ENCODE measurements at places on chromosomes 1 and 21.

GRCh38 chr1:6578624-6579373 lies 995 bp upstream of the ZBTB48 start:
- DNase-seq = no peak

GRCh38 chr1:78088015-78088414 lies 42.2 kb downstream of the GIPC2 start:
- no peak for DNase-seq

DNA sequence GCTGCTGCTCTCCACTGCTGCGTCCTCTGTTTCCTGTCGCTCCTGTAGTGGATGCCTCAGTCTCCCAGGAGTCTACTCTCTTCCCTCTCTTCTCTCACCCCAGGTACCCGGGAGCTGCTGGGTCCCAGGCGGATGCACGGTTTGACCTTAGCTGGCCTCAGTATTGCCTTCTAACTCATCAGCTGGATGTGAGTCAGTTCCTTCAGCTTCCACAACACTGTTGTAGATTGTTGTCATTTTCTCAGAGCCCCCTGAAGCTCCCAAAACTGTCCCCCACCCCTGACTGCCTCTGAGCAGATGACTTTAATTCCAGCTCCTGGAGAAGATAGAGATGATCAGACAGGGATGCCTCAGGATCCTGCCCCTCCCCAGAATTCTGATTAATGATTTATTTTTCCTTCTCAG lies 7.2 kb downstream of the CNIH3 start:
- DNase-seq = no peak

GRCh38 chr1:6513320-6513801 lies 21.9 kb upstream of the PLEKHG5 start:
- DNase-seq = no peak

DNA sequence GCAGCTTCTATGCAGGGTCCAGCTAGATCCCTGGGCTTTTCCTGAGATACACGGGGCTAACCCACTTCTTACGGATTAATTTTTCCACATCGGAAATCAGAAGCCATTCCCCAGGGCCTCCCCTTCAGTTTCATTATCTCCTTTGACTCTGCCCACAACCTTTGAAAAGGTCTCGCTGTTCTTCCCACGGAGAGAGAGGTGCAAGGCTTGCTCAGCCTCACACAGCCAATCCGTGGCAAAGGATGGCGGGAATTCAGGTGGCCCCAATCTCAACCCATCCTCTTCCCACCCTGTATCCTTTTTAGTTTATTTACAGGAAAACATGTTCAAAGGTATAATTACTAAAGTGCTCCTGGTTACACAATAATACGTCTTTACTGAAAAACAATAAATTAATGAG lies 702 bp upstream of the MAPKAPK2 start:
- DNase-seq = no peak

DNA sequence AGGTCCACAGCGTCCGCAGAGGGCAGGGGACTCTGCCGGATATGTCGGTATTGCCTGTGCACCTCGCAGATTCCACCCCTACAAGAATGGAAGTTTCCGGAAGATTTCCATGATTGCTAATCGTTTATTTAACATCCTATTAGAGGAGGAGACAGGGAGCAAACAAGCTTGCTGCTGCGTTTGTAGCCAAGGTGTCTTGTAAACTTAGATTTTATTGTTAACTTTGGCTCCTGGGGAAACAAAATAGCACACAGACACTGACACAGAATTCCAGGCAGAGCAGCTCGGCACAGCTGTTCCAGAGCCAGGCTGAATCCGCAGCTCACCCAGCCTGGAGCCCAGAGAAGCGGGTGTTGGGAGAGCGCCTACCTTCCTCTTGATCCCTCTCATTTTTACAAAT lies 75.7 kb downstream of the AJAP1 start:
- DNase-seq = no peak

GRCh38 chr1:47209091-47209490 lies 19.3 kb upstream of the PDZK1IP1 start:
- DNase-seq = no peak

DNA sequence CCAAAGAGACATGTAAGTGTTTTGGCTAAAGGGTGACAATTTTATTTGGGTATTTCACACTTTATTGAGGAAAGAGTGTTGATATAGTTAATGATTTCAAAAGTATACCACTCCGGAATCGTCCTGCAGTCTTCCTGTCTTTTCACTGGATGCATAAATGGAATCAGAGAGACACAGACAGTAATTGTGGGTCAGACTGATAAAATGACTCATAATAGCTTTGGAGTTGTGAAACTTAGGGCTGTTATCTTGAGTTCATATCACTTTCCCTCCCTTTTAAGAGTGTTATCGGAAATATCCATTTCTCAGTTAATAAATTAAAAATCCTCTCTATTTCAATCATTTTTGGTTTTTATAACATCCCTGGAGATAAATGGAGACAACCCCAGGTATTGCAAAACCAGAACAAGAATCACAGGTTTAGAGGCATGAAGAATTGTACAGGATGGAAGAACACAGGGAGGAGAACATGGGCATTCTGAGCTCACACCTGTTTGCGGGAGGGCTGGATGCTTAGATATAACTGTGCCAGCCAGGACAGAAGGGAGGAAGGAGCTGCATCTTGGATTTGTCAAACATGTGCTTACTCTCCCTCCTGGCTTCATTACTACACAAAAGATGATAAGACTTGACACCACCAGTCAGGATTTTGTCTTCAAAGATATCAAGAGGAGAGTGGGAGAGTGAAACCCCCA lies 185.4 kb downstream of the LMO4 start:
- no peak for DNase-seq

- no peak for DNase-seq
Observed at GRCh38 chr1:45079533-45079932, 67.5 kb downstream of the UROD start.

GRCh38 chr1:58524353-58524945 lies 22.1 kb downstream of the OMA1 start:
- no peak for DNase-seq

DNA sequence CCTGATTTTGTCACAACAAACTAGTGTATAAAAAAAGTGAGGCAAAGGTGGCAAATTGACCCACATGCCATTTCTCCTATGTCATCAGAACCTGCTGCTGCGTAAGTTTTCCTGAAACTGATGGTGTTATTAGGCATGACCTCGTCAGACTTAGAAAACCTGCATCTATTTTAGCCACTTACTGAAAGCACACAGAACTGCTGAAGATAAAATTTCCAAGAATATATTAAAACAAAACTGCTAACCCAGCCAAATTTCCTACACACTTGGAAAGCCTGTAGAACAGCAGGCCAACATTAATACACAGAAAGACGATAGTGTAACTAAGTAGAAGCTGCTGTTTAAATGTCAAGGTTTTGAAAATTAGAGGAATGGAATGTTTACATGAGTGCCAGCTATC lies 674.5 kb upstream of the CXADR start:
- DNase-seq = no peak

DNA sequence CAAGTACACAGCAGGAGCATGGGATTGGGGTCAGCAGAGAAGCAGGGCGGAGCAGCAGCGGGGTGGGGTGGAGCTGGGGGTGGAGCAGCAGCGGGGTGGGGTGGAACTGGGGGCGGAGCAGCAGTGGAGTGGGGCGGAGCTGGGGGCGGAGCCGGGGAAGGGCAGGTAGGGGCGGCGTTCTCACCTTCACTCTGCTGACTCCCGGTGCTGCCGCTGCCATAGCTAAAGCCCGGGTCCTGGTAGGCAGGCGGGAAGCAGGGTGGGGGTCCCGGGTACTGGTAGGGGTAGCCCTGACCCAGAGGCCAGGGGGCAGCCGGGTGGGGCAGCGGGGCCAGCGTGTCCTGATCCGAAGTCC lies 6.7 kb downstream of the TAS1R3 start:
- DNase-seq = no peak

DNA sequence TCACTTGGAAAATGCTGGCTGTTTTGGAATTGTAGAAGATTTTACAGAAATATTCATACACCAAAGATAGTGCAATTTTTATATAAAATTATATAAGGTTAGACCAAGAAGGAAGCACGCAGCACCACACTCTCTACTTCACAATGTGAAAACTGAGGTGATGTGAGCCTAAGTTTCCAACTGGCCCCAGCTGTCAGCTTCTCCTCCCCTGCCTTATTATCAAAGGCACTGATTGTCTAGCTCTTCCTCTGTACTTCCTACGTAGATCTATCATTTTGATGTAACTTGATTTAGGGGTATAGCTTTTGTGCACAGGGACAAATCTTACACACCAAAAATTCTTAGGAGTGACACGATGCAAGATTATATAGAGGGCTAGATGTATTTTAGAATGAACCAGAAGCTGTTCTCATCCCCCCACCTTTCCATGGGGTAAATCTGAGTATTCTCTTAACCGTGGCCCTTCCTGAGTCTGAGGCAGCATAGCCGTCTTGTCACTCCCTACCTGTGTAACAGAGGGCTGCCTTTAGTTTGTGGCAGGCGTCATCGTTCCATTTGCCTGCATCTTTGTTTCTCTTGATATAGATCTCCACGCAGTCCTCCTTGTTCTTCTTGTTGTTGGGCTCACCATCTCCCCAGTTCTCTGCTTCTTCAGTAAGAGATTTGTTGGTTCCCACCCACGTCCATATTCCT lies 3.4 kb downstream of the SELL start:
- DNase-seq = peak; percentile 36

DNA sequence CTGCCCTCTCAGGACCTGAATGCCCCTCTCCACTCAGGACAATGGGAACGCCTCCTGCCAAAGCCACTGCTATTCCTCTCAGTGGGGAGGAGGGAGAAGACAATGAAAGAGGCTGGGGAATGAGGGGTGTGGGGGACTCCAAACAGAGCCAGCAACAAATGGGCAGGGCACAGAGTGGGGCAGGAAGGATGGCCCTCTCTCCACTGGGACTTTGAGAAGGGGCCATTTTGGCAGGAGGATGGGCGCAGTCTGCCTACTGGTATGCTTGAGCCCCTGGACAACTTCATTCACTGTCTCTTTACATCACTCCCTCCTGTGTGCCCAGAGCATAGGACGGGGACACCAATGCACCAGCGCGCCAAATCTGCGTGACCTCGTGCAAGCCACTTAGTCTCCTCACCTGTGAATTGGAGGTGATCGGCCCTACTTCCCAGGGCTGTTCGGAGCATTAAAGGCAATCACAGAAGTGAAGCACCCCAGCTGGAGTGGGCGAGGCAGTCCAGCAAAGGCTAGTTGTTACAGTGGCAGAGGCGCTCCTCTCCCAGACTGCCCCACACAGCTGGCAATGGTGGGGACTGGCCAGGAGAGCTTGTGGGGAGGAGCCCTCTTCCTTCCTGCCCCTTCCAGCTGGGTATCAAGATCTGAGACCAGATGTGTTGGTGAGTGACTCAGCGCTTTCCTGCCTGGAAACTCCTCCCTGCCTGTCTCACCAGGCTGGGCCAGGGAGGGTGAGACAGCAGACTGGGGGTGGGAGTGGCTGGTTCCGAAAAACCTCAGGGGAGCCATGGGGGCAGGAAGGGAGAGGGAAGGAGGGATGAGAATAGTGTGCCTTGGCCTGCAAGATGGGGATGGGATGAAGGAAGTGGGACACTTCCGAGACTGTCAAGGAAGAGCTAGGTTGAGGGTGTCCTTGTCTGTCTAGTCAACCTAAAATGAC lies 22.4 kb upstream of the SYNC start:
- DNase-seq = no peak

- DNase-seq = no peak
Observed at GRCh38 chr21:42004406-42005199, 5.6 kb downstream of the ZBTB21 start.
